ENCODE measurements at places on chromosomes 2 and 18.

DNA sequence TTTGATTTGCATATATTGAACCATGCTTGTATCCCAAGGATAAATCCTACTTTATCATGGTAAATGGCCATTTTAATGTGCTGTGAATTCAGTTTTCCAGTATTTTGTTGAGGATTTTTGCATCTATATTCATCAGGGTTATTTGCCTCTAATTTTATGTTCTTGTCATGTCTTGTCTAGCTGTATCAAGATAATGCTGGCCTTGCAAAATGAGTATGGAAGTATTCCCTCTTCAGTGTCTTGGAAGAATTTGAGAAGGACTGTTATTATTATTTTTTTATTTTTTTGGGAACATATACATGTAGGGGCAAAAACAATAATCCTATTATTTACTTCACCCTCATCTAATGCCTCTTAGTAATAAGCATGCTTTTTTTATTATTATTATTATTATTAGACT, 398.0 kb upstream of the KCNH7 start:
- no peak for DNase-seq

- DNase-seq, result no peak
Observed at GRCh38 chr2:46193855-46194254, 103.4 kb upstream of the EPAS1 start.

DNA sequence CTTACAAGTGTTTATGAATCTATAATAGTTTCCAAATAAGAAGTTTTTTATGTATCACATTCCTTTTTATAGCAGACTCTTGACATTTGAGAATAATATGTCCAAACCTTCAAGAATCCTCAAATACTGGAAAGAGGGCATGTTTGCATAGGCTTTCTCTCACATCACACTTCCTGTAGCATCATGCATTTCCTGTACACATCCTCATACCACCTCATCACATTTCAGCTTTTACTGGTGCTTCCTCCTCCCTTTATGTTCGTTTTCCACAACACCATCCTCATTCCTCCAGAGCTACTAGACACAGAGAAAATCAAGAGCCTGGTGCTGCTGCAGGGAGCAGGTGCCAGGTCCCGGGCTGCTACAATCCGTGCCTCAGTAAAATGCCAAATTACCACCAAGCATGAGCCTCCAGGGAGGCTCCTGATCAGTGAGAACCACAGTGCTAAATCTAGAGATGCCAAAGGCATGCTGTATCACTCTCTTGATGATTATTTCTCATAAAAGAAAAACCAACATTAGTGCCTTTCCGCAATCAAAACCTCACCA, 137.7 kb upstream of the CYP1B1 start:
- no peak for DNase-seq

- peak; percentile 71 for DNase-seq
Observed at GRCh38 chr2:118013221-118013723, 598 bp downstream of the CCDC93 start.

- DNase-seq, result no peak
Observed at GRCh38 chr18:25348386-25349130, 3.4 kb downstream of the ZNF521 start.

- no peak for DNase-seq
Observed at GRCh38 chr18:12302391-12303147, 5.5 kb upstream of the TUBB6 start.

GRCh38 chr18:10127729-10128128, 213.9 kb downstream of the VAPA start:
- DNase-seq, result no peak

DNA sequence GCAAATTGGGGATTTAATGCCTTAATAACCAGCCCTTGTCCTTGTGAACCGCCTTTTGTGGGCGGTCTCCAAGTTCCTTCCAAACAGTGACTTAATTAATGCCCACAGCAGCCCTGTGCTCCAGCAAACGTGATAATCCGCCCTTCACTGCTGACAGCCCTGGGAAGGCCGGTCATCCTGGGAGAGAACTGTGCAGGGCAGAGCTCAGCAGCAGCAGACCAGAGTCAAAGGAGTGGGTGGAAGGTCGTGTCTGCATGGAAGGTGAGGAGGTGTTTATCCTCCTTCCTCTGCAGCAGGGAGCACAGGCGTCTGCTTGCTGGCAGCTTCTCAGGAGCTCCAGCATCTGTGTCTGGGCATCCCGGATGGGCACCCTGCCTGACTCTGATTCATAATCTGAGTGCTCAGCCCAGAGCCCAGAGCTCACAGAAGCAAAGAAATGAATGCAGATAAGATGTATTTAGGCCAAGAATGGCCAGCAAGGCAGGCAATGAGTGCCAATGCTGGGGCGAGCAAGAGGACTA, 270.0 kb upstream of the PXDN start:
- DNase-seq, result no peak

- peak; percentile 37 for DNase-seq
Observed at GRCh38 chr2:215931256-215931903, 82.0 kb downstream of the MREG start.

DNA sequence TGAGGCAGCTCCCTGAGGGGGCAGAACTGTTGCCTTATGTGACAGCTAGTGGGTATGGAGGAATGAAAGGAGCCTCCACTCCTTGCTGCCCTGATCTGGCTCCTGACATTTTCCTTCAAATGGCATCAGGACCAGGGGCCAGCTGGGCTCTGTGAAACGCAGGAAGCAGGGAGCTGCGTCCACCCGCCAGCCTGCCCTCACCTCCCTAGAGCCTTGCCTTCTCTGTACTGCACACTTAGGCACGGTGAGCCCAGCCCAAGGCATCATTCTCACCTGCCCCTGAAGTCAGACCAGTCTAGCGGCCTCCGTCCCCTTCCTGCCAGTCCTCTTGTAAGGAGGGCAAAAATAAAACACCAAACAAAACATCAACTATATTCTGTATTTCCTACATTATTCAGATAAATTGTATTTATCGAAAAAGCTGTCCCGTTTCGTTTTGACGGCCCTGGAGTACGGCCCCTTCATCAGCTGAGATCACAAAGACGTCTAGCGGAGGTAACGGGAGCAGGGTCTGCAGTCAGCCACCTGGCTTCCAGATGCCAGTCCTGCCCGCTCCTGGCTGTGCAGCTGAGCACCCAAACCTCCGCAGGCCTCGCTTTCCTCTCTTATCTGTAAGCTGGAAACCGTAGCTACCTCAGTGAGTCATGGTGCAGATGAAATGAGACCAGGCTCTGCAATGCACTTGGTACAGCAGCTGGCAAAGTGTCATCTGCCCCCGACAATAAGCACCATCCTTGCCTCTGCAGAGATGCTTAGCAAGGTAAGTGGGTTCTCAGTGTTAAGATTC, 6.9 kb upstream of the CTDP1 start:
- no peak for DNase-seq

DNA sequence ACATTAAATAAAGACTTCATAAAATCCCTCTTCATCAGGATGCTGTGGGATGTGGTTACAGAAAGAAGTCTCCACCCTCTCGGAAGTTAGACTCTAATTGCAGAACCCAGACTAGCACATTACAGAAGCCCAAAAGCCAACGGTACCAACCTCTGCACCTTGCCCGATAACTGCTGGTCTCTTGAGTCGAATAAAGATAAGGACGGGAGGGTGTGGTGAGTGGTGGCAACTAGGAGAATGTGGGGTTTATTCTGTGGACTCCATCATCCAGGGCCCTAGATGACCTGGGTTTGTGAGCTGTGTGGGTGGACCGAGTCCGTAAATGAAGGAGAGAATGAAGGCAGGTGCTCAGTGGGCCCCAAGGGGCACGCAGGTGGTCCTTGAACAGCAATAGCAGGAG, 462.8 kb upstream of the ID2 start:
- DNase-seq, result no peak

DNA sequence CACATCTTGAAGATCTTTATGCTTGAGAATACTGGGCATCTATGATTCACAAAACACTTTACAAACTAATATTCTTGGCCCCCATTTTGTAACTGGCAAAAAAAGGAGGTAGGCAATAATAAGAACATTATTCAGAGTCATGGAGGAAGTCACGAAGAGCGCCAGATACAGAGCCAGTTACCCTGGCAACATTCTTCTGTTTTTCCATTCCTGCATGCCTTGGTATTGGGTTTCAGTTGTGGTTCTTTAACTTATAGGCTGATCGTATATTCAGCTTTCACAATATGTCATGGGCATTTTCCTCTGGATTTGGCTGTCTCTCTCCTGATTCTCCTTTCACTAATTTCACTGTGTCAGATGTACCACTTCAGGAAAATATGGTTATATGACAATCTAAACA, 234.7 kb downstream of the HRH4 start:
- no peak for DNase-seq

DNA sequence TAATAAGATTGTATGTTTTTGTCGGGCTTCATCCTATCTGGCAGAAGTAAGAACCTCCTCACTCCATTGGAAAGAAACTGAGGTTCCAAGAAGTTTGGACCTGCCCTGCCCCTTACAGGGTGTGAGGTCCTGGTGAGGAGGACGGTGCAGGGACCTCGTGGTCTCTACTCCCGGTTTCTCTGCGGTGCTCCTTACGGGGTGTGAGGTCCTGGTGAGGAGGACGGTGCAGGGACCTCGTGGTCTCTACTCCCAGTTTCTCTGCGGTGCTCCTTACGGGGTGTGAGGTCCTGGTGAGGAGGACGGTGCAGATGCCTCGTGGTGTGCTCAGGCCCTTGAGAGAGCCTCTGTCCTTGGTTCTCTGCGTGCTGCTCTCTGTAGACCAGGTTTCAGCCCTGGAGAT, 5.2 kb downstream of the CTDP1 start:
- no peak for DNase-seq
